ENCODE measurements at places on chromosomes 5 and 9.

DNA sequence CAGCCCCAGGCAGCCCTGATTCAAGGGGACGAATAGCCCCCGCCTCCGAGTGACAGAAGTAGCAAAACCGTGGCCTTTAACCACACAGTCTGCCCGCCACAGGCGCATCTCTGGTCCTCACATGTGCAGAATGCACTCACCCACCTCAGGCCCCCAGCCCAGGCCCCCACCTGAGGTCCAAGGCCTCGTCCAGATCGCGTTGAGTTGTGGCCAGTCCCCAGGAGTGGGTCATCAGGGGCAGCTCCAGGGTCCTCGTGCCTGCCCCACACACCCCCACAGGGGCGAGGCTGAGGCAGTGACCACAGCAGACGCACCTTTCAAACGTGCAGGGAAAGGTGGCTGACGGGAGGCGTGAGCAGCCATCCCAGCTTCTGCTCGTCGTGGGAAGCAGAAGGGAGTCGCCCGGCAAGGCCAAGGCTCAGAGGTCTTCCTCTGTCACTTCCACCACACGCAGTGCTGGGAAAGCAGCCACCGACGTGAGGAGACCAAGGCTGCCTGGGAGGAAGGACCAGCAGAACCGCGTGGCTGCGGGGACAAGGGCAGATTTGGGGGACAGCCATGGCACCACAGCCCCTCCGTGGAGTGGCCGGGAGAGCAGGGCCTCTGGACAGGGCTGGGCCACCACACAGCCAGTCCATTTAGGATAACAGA is 77.8 kb upstream of the OTULINL start:
- no peak for DNase-seq

DNA sequence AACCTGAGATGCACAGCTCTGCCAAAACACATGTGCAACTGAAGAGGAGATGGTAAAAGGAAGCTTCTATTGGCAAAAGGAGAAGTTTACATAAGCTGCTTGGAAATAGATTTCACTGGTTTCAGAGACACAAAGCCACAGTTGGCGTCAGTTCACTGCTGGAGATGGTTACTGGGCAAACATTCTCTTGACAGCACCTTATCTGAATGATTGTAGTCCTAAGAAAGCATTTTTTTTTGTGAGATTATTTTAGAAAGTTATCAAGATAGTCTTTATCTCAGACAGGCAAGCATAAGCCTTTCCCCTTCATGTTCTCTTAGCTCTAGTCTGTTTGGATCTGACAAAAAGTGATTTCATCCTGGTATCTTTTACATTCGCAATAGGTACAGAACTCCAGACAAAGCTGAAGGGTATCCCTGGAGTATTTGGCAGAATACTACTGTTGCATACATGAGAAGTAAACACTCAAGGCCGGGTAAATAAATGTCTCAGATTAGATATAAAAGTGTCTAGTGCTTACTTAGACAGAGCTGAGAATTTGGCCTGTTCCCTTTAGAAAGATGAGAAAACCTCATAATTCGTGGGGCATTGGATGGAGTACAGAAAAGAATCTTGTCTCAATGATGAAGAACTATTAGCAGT is 1668.0 kb upstream of the NUDT12 start:
- no peak for DNase-seq

DNA sequence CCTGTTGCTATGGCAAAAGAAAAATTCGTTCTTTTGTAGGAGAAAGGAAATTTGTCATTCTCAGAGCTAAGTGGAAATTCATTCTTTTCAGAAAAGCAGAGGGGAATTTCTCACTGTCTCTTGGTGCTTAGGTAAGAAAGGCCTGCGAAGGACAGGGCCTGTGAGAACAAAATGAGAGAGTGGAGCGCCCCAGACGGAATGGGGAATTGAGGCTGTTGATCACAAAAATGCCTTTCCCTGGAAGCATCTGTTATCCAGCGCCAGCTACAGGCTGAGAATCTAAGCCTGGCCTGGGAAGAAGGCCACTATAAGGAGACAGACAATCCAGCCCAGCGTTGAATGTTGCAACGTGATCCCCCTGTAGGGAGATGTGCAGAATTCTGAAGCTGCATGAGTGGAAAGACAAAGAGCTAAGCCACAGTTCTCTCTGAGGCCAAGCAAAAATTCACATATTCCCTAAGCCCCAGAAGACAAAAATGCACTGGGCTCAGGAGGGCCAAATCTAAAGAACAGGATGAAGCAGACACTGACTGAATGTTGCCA is 44.8 kb upstream of the CLK4 start:
- DNase-seq = no peak

DNA sequence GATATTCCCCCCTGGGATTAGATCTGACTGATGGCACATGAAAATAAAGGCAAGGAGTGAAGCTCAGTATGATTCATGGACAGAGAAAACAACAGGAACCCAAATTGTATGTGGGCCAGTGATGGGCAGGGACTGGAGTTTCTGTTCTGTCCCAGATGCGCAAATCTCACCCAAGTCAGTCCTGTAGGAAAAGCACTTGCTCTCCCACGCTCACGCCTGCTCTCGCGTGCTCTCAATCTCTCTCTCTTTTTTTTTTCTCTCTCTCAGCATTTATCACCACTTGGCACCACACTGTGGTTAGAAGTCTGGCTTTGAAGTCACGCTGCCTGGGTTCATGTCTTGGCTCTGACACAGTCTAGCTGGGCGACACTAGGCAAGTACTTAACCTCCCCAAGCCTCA is 106.5 kb upstream of the LRRTM2 start:
- no peak for DNase-seq

- no peak for DNase-seq
Measured at GRCh38 chr9:21506626-21507482, 24.7 kb upstream of the IFNE start.

GRCh38 chr5:109053995-109054417 is 306.3 kb downstream of the FER start:
- peak; percentile 1 for DNase-seq

DNA sequence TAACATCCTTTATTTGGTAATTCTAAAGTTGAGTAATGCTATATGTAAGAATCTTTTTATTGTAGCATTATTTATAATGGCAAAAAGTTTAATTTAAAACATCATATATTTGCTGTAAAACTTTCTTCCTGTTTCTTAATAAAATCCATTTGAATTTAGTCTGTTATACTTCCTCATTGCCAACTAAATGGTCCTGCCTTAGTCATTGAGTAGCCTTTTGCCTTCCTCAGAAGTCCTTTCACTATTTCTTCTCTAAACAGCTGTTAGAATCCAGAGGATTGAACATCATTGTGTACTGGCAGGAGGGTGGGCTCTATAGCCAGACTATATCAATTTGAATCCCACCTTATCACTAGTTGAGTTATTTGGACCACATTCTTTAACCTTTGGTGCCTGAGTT is 11.0 kb downstream of the SLC44A1 start:
- DNase-seq = peak; percentile 64

DNA sequence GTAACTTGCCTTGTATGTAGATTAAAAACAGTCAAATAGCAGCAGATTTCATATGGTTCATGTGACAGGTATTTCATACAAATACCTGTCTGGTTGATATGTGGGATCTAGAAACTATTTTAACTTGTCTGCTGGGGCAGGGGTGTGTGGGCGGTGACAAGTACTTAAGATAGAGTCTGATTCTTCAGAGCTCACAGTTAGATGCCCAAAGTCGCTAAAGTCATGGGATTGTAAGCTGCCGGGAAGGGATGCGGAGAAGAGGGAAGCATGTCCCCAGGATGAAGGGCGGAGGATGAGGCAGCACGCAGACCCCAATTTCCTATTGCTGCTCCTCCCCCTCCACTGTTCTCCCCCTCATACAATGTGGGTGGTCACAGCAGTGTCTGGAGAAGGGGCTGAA is 13.3 kb downstream of the ANXA6 start:
- DNase-seq = no peak

GRCh38 chr5:61578858-61579503 is 246.9 kb downstream of the ZSWIM6 start:
- DNase-seq = no peak

GRCh38 chr9:113566712-113567071 is 103.2 kb downstream of the RGS3 start:
- DNase-seq = no peak

- DNase-seq = no peak
Measured at GRCh38 chr5:11076945-11077613, 316.0 kb upstream of the DAP start.

- peak; percentile 30 for DNase-seq
Measured at GRCh38 chr5:54895816-54896341, 89.5 kb downstream of the ESM1 start.

DNA sequence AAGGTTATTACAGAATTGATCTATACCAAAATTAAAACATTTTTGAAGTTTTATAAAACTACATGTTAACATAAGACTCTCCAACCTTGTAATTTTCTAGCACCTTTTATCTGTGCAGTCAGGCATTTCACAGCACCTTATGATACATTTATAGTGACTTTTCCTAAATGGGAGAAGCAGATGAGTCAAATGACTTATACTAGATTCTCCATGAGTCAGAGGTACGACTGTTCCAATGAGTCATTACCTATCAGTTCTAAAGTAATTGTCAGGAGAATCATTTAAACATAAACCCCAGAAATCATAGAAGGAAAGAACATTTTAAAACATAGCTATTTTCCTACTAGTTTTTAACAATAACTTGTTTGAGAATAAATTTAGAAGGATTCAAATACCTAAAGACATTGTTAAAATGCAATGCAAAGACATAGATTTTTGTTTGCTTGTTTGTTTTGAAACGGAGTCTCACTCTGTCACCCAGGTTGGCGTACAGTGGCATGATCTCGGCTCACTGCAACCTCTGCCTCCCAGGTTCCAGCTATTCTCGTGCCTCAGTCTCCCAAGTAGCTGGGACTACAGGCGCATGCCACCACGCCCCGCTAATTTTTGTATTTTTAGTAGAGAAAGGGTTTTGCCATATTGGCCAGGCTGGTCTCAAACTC is 34.7 kb upstream of the DMXL1 start:
- peak; percentile 72 for DNase-seq
